ENCODE measurements at places on chromosomes 7 and 10.

DNA sequence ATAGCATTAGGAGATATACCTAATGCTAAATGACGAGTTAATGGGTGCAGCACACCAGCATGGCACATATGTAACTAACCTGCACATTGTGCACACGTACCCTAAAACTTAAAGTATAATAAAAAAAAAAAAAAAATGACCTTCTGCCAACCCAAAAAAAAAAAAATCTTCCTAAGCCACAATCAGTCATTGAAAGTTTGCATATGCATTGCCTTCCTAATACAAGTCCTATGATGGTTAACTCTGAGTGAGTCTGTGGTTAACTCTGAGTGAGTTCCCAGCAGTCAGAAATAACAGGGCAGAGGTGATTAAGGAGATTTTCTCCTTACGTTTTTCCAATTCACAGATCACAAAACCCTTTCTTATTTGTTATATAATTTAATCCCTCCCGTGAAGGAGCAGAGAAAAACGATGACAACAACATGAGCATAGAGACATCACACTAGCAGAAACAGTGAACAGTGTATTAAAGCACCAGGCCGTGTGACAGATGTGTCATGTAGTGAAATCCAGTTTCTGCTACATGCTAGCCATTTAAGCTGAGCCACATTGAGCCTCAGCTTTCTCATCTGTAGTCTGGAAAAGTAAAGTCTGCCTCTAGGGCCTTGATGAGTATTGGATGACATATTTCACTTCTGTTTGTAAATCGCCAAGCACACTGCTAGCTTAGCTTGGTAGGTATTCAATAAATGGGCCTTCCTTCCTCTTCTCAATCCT, 7.4 kb upstream of the RNF148 start:
- no peak for DNase-seq

DNA sequence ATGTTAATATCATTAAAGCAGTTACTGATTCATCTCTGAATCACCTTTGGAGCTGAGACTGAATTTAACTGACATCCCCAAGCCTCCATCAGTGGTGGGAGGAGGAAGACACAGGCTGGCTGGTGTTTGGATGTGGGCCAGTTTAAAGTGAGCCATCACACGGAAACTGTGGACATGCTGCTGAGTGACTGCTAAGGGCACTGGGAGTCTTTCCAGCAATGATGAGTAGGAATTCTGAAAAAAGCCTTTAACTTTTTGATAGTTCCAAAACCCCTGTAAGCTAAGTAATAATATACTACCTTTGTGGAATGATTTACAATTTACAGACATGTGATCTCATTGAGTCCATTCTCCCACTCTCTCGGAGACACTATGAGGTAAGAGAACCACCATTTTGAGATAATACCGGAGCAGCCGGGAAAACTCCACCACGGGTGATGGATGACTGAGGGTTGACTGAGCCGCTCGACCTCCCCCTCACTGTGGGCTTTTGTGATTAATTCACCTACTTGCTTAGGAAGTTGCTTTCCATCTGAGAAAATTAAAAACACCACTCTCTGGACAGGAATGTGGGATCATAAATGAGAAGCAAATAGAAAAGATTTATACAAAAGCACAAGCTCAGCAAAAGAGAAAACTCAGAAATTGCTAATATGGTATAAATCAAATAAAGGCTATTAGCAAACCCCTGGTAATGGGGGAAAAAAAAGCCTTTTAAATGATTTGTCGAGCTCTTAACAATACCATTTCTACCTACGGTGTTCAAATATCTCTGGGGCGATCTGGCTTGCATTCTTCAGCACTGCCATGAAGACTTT, 194.8 kb downstream of the FANK1 start:
- DNase-seq, result no peak

- no peak for DNase-seq
Measured at GRCh38 chr10:117499248-117500105, 43.1 kb upstream of the EMX2 start.

DNA sequence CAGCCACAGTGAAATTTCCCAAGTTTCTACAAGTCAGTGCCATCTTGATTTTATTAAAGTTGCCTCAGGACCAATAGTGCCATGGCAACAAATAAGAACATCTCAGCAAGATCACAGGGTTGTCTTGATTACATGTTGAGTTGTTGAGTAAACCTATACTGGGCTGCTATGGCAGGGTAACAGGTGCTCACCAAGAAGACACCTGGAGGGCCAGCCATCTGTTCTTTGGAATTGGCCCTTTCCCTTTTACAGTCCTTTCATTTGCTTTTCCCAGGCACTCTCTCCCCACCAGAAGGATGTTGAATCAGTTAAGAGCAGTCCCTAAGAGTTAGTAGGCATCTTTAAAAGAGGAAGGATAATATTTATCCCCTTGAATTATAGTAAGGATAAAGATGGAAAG, 582.0 kb downstream of the TNS3 start:
- DNase-seq, result no peak

GRCh38 chr10:79378383-79378646, 31.0 kb downstream of the PPIF start:
- DNase-seq, result no peak

DNA sequence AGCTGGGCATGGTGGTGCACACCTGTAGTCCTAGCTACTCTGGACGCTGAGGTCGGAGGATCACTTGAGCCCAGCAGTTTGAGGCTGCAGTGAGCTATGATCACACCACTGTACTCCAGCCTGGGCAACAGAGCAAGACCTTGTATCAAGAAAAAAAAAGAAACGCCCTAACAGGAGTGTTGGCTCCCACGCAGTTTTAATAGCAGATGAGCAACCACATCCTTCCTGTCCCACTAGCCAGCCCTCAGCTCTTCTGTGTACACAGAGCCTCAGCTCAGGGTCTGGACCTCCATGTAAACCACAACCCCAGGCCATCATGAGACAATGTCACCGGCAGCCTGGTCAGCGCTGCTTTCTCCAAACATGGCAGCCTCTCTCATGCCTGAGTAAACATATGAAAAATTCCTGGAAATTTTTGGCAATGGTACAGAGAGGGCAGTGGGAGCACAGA, 108.2 kb downstream of the PIP4K2A start:
- DNase-seq, result no peak

DNA sequence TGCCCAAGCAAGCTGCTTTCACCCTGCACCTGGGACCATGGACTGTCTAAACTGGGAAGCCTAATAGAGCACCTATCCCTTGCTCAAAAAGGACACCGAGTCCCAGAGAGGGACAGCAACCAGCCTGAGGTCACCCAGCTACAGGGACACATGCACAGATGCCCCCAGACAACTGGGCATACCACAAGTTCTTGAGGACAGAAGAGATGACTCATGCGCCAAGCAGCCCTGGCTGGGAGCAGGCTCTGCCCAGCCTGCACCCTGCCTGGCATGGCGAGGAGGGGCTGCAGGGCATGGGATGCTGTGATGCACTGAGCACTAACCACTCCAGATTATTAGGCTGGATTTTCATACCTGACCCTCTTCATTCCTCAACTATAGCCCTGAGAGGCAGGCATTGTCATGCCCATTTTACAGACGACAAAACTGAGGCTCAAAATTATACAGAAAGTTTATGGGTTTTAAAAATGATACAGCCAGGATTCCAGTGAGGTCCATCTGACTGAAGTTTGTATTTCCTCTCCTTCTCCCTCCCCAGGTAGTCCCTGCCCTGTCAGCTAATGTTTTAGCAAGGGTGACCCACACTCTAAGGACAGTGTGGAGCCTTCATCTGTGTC, 289.3 kb upstream of the ZMIZ1 start:
- DNase-seq, result no peak

GRCh38 chr7:50857804-50858489, 75.3 kb upstream of the GRB10 start:
- no peak for DNase-seq

- no peak for DNase-seq
Measured at GRCh38 chr7:76247938-76248337, 46.2 kb downstream of the SRRM3 start.

GRCh38 chr10:97319671-97320479, 804 bp downstream of the FRAT1 start:
- DNase-seq, result peak; percentile 53

- DNase-seq, result no peak
Measured at GRCh38 chr7:33276325-33276724, 147.0 kb downstream of the BBS9 start.

GRCh38 chr7:46819819-46820218, 762.1 kb downstream of the TNS3 start:
- no peak for DNase-seq

GRCh38 chr10:48834189-48834965, 105.3 kb downstream of the LRRC18 start:
- DNase-seq, result no peak

DNA sequence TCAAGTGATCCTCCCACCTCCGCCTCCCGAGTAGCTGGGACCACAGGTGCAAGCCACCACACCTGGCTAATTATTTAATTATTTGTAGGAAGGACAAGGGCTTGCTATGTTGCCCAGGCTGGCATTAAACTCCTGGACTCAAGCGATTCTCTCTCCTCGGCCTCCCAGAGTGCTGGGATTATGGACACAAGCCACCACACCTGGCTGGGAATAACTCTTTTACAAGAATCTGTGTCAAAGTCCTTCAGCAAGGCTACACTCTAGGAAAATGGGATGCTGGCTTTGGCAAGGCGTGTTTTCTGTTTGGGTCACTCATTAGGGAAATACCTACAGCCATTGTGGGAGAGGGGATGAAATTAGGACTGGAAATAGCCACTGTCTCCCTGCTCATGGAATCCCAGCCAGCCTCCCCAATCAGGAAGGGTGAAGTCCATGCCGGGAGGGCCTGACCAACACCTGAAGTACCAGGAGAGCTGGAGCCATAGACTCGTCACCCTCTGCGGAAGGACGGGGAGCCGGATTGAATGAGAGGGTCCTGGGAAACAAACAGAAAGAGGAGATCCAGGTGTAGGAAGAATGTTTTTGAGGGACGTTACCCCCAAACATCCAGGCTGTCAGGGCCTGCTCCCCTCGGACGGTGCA, 72.2 kb upstream of the MYL10 start:
- DNase-seq, result no peak

GRCh38 chr10:72567421-72567820, 58.5 kb downstream of the MICU1 start:
- no peak for DNase-seq

- DNase-seq, result no peak
Measured at GRCh38 chr10:131113709-131114291, 197.7 kb downstream of the TCERG1L start.

DNA sequence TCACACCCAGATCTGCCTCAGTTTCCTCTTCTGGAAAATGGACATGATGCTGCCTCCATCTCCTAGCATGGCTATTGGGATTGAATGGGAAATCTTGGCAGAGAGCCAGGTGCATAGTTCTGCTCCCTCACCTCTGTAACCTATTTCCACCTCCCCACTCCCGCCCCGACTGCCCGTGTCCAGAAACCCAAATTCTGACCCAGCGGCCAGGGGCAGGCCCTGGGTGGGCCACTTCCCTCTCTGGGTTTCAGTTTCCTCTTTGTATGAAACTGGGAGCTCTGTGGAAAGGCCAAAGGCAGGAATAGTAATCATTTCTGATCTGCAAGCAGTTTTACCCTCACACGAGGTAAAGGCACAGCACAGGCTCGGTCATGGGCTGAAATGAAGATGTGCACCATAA, 74.1 kb upstream of the DUSP5 start:
- DNase-seq, result no peak

DNA sequence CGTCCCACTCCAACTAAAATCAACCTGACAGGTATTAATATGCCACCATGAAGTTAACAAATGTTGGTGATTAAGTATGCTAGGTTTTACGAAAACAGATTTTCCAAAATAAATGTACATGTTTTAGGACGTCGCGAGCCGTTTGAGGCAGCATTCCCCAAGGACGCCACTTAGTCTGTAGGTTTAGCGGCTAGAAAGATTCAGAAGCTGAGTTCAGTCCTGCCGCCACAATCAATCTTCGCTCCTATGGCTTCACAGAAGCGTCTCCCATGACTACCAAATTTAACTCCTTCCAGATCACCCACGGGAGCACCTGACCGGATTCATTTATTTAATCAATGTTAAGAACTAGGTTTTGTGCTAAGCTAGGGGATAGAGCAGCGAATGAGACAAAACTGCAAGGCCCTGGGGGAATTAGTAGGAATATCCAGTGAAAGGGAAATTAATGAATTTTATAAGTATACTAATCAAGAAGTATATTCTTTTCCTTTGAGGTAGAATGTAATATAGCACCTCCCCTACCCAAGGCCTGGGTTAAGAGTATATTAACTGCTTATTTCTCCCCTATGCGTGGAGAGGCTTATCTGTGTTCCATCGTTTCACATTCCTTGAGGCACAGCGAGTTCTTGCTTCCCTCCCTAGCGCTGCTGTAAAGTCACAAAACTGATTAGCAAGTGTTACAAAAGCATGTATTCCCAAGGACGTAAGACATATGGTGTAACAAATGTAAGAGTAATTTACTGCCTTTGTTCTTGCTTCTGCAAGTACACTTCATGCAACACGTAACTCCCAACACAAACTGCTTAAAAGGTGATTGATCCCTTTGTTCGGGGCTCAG, 994 bp upstream of the CYP51A1 start:
- no peak for DNase-seq
